Kidney tubule cell (primary cell): ENCODE measurements at places on chromosomes 1 and 21.
A peak's percentile ranks its signal among the peaks of the same experiment; 100 is the strongest.

GRCh38 chr1:41662765-41663437 lies 178.4 kb upstream of the EDN2 start:
- peak; percentile 59 for DNase-seq

- DNase-seq = no peak
Observed at GRCh38 chr1:110525249-110525595, 6.2 kb upstream of the KCNA10 start.

DNA sequence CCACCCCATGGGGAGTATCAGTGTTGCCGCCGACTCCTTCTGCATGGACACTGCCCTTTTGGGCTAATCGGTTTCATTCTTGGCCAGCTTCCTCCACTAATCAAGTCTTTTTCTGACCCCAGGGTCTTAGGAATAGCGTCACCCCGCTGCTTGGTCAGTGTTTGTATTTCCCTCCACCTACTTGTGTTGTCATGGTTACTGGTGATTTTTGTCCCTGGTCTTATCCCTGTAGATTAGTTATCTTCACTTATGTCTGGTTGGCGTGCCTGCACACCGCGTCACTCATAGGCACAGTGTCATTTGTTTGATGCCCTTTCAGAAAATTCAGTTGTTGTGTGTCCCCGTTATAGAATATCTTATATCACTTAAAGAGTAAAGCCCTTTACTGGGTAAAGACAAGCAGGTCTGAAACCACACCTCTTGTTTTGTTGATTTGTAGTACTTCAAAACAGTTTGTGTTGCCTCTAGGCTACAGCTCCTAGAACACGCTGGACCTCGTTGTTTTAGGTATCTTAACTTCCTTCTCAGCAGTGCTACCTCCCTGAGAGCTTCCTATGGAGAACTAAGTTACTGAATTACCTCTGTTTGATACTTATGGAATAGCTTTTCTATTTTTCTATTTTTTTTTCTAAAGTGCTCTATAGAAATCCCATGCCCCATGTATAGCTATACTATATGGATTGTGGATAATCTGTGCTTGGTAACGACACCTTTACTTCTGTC lies 868 bp downstream of the PPP1R12B start:
- peak; percentile 64 for DNase-seq

GRCh38 chr21:37224861-37225839 lies 42.0 kb downstream of the VPS26C start:
- DNase-seq = no peak

DNA sequence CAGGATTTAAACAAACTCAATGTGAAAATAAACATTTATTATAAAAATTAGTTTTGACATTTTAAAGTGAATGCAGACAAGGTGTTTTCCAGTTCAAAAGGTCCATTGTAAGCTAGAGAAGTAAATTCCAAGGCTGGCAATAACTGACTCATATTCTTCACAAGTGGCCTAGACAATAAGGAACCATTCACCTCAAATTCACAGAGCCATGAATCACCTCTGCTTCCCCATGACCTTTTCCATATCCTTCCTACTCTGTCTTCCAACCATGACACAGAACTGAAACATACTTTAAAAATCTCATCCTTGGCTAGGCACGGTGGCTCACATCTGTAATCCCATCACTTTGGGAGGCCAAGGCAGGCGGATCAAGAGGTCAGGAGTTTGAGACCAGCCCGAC lies 24.8 kb downstream of the F11R start:
- peak; percentile 98 for DNase-seq

DNA sequence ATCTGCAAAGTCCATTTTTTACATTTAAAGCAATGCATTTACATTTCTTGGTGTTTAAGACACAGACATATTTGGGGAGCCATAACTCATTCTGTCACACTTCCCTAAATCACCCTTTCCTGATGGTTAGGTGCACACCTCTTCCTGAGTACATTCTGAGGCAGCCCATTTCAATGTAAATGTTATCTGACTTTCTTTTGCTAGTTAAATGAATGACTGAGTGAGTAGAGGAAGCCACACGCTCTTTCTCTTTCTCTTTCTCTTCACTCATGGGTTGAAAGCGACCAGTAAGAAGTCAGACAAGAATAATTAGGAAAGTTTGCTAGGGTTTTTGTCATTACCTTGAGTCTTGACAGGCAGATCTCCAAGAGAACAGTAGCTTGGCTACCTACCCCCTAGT lies 143.1 kb downstream of the S1PR1 start:
- no peak for DNase-seq

- no peak for DNase-seq
Observed at GRCh38 chr21:42614396-42614795, 39.0 kb upstream of the PDE9A start.

DNA sequence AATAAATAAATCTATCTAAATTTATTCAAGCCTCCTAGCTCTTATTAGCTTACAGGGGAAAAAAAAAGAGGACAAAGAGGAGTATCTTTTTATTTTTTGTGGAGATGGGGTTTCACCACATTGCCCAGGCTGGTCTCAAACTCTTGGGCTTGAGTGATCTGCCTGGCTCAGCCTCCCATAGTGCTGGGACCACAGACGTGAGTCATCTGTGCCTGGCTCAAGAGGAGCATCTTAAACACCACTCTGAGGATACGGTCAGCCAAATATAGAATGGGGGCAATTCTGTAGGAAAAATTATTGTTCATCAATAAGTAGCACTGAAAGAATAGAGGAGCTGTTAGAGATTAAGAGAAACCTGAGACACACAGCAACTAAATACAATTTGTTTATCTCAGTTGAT lies 24.1 kb downstream of the SLC45A3 start:
- DNase-seq = no peak

- no peak for DNase-seq
Observed at GRCh38 chr1:116827607-116828105, 73.4 kb downstream of the CD2 start.
